Omental fat pad (tissue), 4 donors: ENCODE measurements at places on chromosomes 7 and 10. TPM values are rescaled to one million over a fixed set of nuclear protein-coding genes. Genes with fewer than 3 reads are reported as not detected.

DNA sequence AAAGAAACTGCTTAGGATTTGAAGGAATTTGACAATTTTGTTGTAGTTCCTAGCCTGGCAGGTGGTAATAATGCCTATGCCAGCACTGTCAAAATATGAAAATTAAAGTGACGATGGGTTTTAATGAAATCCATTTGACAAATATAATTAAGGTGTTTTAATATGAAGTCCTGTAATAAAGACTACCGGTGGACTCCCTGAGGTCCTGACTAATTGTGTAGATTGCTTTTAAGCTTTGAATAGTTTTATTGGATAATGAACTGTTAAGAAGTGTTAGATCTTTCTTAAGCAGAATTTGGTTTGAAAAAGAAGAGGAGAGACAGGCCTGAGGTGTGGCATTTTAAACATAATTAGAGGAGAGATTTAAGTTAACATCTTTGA, 197.2 kb downstream of the VTI1A start:
- DNase-seq = no peak

GRCh38 chr7:129649128-129649690, 37.7 kb downstream of the NRF1 start:
- no peak for DNase-seq

Gene LLCFC1
- not detected for total RNA-seq

DNA sequence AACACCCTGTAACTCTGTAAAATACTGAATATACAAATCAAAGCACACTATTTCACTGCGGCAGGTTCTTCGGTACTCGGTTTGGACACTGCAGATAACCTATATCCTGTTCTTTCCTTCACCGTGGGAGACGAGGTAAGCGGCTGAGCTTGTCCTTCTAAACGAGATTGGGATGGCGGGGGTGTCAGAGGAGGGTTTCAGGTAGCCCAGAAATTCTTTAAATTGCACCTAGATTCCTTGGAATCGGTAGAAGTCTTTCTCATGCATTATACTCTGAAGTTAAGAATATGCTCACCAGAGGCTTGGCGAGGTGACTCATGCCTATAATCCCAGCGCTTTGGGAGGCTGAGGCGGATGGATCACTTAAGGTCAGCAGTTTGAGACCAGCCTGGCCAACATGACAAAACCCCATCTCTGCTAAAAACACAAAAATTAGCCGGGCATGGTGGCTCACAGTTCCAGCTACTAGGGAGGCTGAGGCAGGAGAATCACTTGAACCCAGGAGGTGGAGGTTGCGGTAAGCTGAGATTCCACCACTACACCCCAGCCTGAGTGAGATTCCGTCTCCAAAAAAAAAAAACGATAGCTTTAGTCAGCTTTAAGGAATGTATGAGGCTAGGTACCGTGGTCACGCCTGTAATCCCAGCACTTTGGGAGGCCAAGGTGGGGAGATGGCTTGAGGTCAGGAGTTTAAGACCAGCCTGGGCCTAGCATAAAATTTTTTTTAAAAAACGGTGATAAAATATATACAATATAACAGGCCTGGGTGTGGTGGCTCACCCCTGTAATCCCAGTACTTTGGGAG, 10.1 kb upstream of the LAT2 start:
- no peak for DNase-seq

GRCh38 chr7:157224627-157225026, 85.9 kb downstream of the UBE3C start:
- DNase-seq = no peak

- DNase-seq = no peak
Measured at GRCh38 chr7:121620953-121621606, 225.0 kb upstream of the FAM3C start.
